Left lung (tissue), 14 donors: ENCODE measurements at places on chromosomes 6 and 20.
A peak's percentile ranks its signal among the peaks of the same experiment; 100 is the strongest.

- no peak for DNase-seq
Measured at GRCh38 chr6:86192123-86192522, 549.4 kb upstream of the SYNCRIP start.

DNA sequence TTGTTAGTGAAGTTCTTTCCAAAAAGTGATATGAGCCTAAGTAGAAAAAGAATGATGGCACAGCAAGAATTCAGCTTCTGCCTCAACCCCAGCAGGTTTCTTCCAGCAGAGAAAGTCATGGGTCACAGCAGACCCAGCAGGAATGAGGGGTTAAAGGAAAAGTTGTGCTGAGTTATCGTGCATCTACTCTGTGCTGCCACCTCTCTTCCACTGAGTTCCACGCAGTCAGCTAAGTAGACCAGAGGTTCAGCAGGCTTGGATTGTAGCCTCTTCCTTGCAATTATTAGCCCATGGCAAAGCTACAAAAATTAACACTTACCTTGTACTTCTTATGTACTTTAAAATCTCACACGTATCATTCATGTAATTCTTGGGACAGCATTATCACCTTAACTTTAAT, 510.8 kb downstream of the PTPRT start:
- DNase-seq = no peak

DNA sequence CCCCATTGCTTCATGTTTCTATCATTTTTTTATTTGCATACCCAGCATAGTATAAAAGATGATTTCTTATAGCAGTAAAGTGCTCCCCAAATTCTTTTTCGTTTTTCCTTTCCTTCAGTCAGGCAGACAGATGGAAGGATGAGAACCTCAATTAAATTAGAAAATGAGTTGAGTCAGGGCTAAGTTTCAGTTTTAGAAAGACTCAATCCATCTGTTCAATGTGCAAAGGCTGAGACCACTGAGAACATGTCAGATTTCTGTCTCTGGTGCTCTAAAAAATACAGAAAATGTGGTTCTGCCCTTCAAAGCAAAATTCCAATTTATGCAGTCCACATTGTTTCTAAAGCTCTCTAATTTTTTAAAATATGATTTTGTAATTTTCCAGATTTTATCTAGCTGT, 257.6 kb upstream of the HS3ST5 start:
- DNase-seq = no peak

GRCh38 chr6:134312038-134312660, 5.8 kb downstream of the SGK1 start:
- no peak for DNase-seq

GRCh38 chr6:37557645-37558114, 58.0 kb upstream of the CCDC167 start:
- no peak for DNase-seq

GRCh38 chr6:105977934-105978504, 108.1 kb upstream of the PRDM1 start:
- DNase-seq = no peak

DNA sequence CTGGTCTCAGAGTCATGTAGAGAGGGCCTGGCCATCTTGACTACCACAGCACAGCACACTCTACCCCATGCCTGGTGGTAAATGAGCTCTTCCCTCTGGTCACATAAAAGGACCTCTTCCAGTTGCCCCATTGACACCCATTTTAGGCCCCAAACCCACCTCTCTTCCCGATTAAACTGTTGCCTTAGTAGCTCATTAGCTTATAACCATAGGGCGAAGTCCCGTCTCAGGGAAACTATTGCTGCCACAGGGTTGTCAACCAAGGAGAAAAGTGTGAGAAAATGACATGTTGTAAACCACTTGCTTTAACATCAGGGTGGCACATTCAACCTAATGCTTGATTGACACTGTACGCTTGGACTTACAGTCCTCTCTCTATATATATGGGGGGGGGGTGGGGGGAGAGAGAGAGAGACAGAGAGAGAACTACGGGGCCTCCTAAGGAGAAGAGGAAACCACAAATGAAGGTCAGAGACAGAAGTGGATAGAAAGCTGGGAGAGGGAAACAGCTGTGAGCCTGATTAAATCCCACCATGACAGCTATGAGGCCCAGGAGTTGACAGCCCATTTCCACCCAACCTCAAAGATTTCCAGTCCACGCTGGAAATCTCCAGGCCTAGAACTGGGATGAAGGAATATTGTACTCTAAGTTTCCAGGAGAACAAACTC, 14.9 kb upstream of the BTN1A1 start:
- no peak for DNase-seq

DNA sequence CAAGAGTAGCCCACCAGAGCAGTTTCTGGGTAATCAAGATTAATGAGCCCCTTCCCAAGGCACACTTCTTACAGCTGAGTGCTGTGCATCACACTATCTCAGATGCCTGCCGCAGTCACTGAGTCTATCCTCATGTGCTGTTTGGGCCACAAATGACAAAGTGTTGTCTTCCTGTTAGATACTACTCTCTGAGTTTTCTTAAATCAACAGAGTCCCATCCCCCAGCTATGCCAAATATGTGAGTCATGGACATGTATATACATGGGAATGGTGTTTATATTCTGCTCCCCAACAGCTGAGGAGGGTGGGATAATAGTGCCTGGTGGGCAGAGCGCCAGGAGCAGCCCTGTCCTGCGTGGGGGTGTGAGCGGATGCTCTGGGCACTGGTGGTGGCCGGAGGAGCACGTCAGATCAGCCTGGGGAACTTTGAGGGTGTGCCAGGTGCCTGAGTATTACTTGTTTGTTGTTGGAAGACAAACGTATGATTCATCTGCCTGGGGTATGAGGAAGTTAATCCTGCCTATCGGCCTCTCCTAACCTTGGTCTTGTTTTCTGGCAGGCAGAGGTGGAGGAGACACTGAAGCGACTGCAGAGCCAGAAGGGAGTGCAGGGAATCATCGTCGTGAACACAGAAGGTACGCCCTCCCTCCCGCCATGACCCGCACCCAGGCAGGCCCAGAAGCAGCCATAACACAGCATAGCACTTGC, 9.6 kb downstream of the DYNLRB1 start:
- DNase-seq = peak; percentile 51
